ENCODE measurements at places on chromosomes 7 and 10.

DNA sequence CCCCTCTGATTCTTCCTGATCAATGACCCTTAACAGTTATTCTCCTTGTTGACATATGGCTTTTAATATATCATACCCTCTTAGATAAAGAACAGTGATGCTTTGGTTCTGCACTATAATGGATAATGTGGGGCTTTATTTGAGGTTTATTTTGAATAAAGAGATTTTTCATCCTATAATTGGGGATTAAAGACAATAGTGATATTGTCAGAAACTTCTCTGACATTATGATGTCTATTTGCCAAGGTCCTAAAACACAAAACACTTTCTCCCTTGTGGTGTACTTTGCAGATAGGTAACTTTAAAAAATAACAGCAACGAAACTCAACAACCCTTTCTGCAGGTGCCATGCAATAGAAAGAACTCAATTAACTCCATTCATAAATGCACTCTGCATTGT, 243.6 kb upstream of the RHOBTB1 start:
- no peak for DNase-seq

GRCh38 chr7:31410265-31410664, 69.7 kb upstream of the NEUROD6 start:
- no peak for DNase-seq

- DNase-seq = peak; percentile 97
Observed at GRCh38 chr7:68544851-68545250, 1053.4 kb upstream of the AUTS2 start.

DNA sequence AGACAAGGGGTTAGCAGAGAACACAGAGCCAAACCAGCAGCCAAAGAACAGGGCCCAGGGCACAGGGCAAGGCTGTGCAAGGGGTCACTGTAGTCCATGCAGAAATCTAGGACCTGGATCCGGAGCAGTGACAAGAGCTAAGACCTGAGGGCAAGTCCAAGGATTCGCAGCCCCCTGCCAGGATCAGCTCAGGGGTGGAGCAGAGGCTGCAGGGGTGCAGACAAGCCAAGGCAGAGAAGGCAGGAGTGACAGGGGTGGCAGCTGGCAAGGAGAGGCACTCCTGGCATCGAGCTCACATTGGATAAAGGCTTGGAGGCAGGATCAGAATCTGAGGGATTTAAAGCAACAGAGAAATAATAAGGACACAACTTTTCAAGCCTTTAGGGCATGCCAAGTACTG, 80.7 kb upstream of the NANOS1 start:
- DNase-seq = no peak

Measured in SK-N-DZ (cell line).